COLO829 (cell line): ENCODE measurements at places on chromosomes 1 and 21.

DNA sequence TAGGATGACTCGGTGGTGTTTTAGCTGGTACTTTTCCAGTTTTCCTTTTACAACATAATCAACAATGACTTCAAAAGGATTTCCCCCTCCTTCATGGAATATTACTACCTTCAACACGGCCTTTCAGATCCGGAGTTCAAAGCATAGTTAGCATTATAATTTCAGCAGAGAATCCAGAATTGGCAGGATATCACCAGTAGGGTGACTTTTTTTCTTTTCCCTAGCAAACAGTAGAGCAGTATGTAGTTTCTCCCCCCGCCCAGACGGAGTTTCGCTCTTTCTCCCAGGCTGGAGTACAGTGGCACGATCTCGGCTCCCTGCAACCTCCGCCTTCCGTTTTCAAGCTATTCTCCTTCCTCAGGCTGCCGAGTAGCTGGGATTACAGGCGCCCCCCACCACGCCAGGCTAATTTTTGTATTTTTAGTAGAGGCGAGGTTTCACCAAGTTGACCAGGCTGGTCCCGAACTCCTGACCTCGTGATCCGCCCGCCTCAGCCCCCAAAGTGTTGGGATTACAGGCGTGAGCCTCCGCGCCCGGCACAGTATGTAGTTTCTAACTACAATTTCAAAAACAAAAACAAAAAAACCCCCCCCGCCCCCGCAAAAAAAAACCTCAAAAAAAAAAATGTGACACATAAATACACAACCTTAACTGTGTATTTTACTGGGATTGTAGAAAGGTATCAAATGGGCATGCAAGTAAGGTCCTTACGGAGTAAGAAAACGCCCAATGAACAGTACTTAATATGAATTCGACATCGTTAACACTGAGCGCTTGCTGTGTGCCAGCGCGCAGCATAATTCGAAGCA is 1.5 kb upstream of the COX20 start:
- peak; percentile 92 for DNase-seq

DNA sequence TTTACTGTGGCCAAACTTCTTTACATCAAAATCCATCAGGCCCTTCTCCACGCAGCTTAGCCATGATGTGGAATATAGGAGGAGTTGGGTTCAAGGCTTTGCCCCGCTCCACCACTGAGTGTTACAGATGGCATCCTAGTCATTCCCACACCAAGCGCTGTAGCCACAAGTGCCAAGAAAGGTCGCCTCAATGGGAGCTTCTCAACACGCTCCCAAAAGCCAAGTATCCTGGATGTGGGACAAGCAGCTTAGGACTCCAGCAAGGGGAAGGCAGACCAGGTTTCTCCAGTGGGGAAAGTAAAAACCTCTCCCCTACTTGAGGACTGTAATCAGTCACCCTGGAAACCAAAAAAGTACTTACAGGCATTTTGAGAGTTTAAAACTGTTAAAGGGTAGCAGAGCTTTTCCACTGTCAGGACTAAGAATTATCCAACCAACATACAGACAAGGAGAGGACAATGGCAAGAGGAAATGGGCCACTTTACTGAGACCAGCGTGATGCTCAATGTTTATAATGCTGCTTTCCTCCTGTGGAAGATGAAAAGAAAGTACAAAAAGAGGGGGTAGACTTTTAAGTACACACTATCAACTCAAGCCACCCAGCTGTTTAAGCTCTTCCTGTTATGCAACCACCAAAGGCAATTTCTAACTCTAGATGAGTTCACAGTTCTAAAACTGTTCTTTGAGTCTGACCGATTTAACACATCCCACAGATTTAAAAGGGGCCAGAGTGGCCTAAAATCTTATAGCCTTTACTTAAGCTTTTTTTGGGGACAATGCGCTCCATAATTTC is 120.7 kb upstream of the KRTAP19-8 start:
- no peak for DNase-seq

DNA sequence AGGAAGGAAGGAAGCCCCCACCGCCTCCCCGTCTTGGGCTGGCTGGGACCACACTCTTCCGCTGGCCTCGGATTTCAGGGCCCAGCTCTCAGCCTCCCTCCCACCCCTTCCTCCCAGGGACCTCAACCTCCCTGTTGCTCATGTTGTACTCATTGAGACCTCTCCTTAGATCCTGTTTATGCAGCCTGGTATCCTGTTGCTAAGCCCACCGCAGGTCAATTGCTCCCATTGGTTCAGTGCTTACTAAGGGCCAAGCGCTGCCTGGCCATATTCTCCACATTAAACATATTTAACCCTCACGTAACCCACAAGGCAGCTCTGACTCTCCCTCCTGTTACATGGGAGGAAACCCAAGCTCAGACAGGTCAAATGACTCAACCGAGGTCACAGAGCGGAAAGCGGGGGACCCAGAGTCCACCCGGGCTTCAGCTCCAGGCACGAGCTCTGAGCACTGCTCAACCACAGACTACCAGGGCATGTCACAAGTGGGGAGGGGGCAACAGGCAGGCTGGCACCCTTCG is 23.2 kb upstream of the H6PD start:
- no peak for DNase-seq

DNA sequence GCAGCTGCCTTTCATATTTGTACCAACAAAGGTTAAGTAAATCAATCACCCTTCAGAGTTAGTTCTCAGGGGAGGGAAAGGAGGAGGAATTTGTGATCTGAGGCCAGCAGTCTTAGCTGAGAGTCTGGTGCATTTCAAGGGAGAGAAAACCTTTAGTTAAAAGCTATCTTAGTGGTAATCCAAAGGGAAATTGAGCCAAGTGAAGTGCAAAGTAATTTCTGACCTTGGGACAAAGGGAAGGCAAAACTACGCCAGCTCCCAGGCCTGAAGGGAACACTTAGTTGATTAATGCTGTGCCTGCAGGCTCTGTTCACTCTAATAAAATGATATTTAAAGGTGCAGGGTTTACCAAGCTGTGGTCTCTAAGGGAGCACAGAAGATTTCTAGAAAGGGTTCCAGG is 23.1 kb upstream of the FMOD start:
- DNase-seq = no peak

DNA sequence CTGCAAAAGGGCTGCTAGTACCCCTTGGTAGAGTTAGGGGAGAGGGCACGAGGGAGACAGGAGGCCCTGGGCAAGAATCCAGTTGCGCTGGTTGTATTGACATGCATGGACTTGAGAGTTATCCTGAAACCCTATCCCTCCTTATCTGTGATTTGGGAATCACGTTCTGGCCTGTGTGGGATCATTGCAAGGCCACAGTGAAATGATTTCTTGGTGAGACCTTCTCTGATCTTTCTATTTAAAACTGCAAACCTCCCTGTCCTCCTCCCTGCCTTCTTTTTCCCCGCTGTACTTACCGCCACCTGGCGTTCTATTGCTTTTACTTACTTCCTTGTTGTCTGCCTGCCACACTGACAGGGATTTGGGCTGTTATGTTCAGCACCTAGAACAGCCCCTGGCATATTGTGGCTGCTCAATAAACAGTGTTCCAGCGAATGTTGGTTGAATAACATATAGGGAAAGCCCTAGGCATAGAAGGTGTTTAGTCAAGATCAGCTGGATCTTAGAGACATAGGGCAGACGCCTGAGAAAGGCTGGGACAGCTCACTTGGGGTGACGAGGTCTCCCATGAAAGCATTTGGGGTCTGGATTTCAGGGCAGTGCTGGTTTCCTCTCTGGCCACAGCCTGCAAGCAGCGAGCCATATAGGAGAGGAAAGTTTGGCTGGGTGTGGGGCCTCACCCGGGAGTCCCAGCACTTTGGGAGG is 25.6 kb downstream of the ALPL start:
- DNase-seq = peak; percentile 58

DNA sequence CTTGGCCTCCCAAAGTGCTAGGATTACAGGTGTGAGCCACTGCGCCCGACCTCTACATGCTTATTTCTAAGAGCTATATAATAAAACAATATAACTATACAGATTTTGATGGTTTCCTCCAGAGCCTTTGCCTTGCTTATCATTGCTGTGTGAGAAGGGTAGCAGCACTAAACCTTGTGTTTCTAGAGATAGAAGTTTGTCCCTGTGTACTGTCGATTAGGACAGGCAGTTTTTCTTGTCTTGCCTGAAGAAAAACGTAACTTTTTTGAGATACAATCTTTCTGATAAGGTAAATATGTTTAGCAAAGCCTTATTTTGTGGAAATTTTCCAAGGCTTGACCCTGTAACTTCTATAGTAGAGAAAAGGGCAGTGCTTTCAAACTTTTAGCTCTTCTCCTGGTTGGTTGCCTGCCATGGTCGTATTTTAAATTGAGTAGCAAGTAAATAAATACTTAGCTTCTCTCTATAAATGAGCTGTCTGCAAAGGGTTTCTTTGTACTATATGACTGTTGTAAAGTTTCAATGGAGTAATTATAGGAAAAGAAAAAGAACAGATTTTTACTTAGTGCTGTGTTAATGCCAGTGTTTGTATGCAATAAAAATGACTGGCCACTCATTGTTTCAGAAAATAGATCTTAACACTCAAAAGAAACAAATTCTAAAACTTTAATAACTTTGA is 86.4 kb upstream of the CACYBP start:
- DNase-seq = no peak

DNA sequence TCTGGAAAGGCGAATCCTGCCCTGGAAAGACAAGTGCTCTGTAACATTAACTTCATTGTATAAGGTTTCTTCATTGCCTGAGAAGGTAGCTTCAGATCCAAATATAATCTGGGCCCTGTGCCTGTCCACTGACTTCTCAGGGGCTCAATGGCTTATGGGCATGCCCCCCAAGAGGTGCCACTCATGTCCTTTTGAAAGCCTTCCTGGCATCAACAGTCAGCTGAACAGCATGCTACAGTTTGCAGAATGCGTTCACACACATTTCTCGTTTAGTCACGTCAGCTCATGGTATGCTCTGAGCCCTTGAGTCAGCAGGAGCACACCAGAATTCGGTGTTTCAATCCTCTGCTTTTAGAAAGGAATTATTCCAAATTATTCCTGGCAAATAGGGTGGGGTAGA is 23.8 kb downstream of the TMCC2 start:
- DNase-seq = no peak

DNA sequence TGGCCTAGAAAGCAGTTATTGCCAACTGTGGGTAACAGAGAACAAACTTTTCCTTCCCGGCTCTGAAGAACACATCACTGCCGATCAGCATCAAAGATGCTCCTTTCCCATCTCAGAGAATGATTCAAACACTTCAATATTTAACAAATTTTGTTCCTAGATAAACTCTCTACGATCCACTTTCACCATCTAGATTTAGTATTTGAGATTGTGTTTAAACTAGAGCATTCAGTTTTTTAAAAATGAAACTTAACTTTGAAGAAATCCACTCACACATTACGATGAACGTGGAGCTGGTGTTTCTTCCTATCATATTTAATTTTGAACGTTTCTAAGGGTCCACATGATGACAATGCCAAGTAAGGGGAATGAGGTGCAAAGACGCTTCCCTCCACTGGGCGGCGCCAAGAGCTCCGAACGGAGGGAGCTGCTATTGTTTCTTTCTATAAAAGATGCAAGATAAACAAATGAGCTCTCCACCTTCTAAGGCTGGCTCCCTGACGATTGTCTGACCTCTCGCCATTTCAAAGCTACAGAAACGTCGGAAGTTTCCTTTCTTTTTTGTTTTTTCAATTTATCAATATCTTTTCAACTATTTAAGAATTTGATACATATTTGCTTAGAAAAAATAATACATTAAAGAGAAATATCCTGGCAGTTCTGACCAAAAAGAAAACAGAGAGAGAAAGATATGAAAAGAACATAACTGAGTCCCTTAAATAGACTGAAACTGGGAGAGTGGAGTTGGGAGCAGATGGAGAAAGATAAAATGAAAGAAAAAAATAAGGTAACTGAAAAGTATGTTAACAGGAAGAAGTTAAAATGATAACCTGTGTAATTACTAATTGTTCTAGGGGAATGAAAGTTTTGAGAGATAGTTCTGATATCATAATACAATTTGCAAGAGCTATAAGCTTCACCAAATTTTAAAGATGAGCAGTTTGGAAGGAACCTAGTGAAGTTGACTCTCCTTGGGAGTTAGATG is 4.4 kb upstream of the BARHL2 start:
- peak; percentile 16 for DNase-seq

DNA sequence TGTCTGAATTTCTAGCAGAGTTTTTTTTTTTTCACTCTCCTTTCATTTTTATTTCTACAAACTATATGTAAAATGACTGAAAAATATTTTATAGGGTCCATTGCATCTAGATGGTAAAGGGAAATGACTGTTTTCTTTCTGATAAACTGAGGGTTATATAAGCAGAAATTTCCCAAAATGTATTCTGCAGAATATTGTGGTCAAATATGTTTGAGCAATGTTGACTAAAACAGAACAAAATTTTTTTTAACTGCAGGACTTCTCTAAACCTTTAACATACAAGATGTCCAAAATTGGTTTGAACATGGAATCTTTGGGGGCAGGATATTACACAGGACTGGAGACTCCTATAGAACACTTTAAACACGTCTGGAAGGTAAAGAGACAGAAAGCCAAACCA is 190.5 kb downstream of the TOMM20 start:
- no peak for DNase-seq

DNA sequence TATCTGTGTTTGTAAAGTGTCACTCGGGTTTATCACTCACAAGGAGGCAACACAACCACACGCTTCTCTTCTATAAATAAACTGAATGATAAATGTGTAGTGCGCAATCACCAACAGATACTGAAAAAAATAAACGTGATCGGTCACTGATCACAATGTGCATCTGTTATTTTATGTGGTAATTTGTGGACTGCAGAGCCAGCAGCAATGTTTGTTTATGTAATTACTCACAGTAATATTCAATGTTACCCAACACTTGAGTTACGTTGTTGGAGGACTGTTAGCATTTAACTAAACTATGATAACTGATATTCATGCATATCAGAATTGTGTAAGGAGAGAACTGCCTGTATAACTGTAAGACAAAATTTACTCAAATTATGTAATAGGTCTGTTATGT is 129.6 kb downstream of the USH2A start:
- DNase-seq = no peak

- DNase-seq = no peak
These were observed 11.9 kb downstream of the ALX3 start for GRCh38 chr1:110058591-110058990.

DNA sequence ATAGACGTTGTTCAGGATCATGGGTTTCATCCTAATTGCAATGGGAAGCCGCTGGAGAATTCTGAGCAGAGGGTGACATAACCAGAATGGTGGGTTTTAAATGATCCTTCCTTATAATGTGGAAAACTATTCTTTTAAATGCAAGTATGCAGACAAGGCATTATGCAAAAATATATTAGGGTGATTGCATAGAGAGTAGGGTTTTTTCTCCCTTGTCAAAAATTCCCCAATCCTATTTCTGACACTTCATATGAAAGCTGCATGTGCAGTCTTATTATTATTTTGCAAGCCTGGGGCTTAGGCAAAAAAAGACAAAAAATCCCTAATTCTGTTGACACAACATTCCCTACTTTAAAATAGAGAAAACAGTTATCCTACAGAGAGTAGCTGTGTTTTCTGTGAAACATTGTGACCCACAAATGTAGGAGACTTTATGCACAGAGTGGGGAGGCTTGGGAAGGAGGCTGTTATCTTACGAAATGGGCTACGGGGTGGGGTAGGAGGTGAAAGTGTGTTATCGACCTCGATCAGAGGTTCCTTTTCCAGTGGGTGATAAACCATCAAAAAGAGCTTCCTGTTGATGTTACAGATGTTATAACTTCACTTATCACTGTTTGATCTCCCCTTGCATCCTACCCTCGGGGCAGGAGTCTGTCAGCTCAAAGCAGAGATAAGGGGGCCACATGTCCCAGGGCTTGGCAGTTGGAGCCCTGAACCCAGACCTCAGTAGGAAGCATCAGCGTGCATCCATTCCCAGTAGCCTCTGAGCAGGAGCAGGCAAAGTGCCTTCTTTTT is 27.2 kb downstream of the RHEX start:
- DNase-seq = no peak
